ENCODE measurements at places on chromosomes 12 and 14. TPM values are rescaled to one million over a fixed set of nuclear protein-coding genes. Genes with fewer than 3 reads are reported as not detected.

The KRT75 gene
- 0.15 TPM for total RNA-seq

The SPATA7 gene
- 3.9 TPM for total RNA-seq

The LRTM2 gene
- 0.05 TPM for total RNA-seq

The NPFF gene
- not detected for total RNA-seq

The KRT83 gene
- total RNA-seq, result 2.4 TPM

The CAPRIN2 gene
- 24.7 TPM for total RNA-seq

The GPRC5D gene
- total RNA-seq, result not detected

The CLEC7A gene
- not detected for total RNA-seq

The LRP1-AS gene
- not detected for total RNA-seq

The ZBTB42 gene
- 2.9 TPM for total RNA-seq

The IL26 gene
- total RNA-seq, result not detected

The DNM1L gene
- total RNA-seq, result 64.3 TPM

The ACACB gene
- total RNA-seq, result 11.0 TPM

The PPP4R3A gene
- total RNA-seq, result 91.2 TPM

The KRT80 gene
- total RNA-seq, result 38.7 TPM

The PLEK2 gene
- 25.3 TPM for total RNA-seq

The BLTP3B gene
- 15.6 TPM for total RNA-seq

The ERP29 gene
- total RNA-seq, result 145 TPM

The AQP2 gene
- total RNA-seq, result not detected

The PYM1 gene
- total RNA-seq, result 38.8 TPM

The GPR65 gene
- total RNA-seq, result not detected

The ABCC9 gene
- 0.02 TPM for total RNA-seq

The SLC6A15 gene
- total RNA-seq, result 3.2 TPM

The CBLN3 gene
- 0.84 TPM for total RNA-seq

The RIN3 gene
- 15.4 TPM for total RNA-seq

The TCL1A gene
- total RNA-seq, result not detected

The CYP46A1 gene
- total RNA-seq, result 0.11 TPM

The KLRC2 gene
- total RNA-seq, result 1.7 TPM

The SLC25A21 gene
- total RNA-seq, result 0.53 TPM

The TNFRSF1A gene
- 544 TPM for total RNA-seq

The SRP54 gene
- 66.8 TPM for total RNA-seq

The REP15 gene
- total RNA-seq, result 0.28 TPM

The EPYC gene
- total RNA-seq, result not detected

The SIX6 gene
- total RNA-seq, result not detected

The GRIN2B gene
- 5.3 TPM for total RNA-seq

The OAS2 gene
- 0.08 TPM for total RNA-seq

The MSRB3 gene
- total RNA-seq, result 28.1 TPM

The SPIC gene
- total RNA-seq, result not detected
